ENCODE measurements at places on chromosomes 12 and 14. TPM values are rescaled to one million over a fixed set of nuclear protein-coding genes. Genes with fewer than 3 reads are reported as not detected.

DNA sequence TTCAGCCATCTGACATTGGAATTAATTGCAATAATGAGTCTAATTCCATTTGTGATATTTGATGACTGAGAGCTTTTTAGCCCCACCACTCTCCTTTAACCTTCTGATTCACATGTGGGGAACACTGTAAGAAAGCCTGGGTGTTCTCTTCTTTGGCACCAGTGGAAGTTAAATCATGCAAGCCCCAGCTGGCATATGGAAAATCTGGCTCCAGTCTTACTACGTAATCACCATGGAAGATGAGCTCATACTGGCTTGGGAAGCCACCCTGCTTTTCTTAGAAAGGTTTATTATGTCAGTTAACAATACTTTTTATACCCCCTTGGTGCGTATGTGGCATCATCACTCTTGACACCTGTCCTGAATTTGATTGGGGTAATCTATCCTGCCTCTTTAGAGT is 479.3 kb downstream of the SLC16A7 start:
- DNase-seq, result no peak

GRCh38 chr12:100265732-100266584 is 921 bp downstream of the DEPDC4 start:
- DNase-seq, result no peak

DNA sequence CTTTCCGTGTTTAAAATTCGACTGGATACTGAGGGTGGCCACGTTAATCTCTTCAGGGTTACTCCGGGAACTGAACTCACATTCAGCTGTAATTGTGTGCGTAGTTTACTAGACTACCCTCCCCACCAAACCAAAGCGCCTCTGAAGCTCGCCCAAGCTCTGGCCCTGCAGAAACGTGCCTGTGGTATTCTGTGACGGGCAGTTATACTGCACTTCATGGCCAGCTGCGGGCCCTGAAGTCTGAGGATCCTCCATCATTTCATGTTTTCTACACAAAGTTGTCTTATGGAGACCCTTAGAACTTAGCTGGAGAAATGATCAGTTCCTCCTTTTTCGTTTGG is 688 bp downstream of the ZNF26 start:
- no peak for DNase-seq

KRT75 gene
- total RNA-seq, result 0.12 TPM

PPP1CC gene
- total RNA-seq, result 121 TPM

TGM1 gene
- total RNA-seq, result 0.74 TPM

All from H4 (cell line).